CD4-positive, alpha-beta T cell treated with Interleukin-2 at 100 ng/mL for 4 hours (primary cell): ENCODE measurements at places on chromosomes 2 and 18.

GRCh38 chr2:40418614-40419363, 33.1 kb downstream of the SLC8A1 start:
- no peak for DNase-seq

DNA sequence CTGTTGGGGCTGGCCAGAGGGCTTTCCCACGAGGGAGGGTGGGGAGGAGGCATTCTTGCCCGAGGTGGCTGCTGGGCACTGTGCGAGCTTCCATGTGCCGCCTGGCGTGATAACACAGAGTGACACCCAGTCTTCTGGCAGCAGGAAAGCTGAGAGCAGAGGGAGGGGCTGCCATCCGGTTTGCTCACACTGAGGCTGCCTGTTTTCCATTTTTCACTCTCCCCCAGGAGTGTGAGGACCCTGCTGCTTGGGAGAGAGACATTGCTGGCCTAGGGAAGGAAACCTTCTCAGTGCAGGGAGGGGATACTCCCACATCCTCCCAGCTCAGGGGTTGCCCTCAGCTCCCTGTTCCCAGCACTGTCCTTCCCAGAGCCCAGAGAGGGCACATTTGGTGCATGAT, 73.1 kb downstream of the INHBB start:
- no peak for DNase-seq

DNA sequence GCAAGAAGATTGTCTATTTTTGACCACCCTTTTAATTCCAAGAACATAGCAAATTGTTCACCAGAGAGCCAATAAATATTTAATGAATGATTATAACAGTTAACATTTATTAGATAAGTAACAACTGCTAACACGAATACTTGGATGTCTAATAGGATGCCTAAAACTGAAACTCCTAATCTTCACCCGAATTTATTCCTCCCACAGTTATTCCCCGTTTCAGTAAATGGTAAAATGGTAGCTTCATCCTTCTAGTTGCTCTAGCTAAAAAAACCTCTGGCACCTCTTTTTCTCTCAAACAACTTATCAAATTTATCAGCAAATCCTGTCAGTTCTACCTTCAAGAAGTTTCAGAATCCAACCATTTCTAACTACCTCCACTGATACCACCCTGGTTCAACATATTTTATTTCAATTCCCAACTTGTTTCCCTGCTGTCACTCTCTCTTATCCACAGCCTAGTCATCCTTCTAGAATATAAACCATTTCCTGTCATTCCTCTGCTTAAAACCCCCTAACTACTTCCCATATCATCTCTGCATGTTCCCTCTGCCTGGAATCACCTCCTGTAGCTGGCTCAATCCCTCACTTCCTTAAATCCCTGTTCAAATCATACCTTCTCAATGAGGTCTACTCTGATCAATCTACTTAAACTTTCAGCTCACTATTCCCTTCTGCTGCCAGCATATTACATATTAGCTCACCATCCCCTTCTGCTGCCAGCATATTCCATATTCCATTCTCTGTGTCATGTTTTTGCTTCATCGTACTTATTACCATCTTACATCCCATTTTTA, 93.8 kb downstream of the ROCK2 start:
- no peak for DNase-seq

DNA sequence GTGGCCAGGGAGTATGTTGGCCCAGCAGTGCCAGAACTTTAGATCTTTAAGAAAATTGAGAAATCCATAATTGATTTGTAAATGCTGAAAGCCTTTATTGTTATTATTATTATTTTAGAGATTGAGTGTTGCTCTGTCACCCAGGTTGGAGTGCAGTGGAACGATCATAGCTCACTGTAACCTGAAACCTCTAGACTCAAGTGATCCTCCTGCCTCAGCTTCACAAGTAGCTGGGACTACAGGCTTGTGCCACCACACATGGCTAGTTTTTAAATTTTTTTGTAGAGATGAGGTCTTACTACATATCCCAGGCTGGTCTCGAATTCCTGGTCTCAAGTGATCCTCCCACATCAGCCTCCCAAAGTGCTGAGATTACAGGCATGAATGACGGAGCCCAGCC, 143.2 kb upstream of the CCDC68 start:
- DNase-seq, result no peak

DNA sequence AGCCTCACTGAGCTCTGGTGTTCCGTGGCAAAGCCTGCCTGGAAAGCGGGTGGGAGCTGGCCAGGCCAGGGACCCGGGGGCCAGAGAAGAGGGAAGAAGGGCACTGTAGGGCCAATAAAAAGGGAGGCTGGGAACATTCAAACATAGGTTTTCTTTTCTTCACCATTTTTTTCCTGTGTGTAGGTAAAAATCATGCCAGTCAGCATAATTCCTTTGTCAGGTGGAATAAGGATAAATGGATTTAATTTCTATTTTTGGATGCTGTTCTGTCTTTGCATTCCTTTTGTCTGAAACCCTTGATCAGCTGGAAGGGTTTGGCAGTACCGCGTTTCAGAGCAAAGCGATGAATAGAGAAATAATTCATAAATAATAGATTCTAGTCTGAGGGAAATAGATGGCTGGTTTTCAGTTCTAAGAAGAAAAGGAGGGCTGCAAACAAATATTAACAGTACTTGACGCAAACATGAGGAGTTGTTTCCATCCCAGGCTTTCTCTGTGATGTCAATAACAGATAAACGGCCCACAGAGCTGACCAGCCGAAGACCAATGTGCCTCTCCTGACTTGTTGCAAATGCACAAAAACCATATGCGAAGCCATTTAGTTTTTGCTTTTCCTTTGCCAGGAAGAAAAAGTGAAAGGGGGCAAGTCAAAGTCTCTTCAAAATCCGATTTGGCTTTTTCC, 384.4 kb downstream of the TSN start:
- no peak for DNase-seq

DNA sequence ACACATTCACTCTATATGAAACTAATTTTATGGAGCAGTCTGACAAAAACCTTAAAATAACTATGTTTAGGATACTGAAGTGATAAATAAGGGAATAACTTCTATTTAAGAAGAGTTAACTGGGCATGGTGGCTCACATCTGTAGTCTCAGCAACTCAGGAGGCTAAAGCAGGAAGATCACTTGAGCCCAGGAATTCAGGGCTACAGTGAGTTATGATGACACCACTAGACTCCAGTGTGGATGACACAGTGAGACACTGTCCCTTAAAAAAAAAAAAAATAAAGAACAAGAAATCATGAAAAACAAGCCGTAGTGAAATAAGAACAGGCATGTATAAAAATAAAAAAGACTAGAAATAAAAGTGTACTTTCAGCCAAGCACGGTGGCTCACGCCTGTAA, 82.0 kb downstream of the THADA start:
- DNase-seq, result no peak
